ENCODE measurements at places on chromosomes 4 and X. TPM values are rescaled to one million over a fixed set of nuclear protein-coding genes. Genes with fewer than 3 reads are reported as not detected.

GRCh38 chrX:41332408-41333002 is 1.5 kb upstream of the DDX3X start:
- no peak for DNase-seq

GRCh38 chr4:33998291-33998690 is 2246.0 kb downstream of the ARAP2 start:
- DNase-seq, result no peak

DNA sequence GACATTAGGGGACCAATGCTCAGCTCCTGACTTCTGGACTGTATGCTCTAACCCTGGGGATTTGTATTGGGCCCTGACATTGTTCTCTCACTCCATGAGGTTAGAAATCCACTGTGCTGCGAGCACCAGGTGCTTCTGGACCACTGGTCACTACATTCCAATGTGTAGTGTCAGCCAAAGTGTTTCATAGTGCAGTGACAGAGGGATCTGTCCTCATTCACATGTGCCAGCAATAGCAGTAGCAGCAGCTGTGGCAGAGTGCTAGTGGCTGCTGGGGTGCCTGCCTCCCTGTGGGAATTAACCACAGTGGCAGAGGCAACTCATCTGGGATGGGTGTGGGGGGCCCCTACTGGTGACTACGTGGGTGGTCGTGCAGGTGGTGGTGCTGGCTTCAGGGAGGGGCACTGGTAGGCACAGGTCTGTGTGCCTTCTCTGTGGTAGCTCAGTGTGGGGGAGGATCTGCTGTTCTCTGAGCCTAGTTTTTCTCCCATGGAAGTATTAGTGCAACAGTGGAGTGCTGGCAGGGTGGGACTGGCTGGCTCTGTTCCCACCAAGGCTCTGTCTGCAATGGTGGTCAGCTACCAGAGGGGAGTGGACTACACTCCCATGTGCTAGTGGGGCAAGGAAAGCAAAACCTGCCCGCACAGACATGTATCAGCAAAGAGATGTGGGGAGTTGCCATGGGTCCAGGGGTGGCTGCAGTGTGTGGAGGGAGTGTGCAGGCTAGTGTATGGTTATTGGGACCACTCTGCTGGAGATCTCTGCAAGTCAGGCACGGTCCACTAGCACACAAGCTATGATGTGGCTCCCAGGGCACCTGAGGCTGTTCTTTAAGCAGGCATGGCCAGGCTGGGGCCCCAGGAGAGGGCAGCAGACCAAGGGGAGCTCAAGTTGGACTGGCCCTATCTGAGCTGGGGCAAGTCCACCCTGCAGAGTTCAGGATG is 78.5 kb downstream of the SCLT1 start:
- no peak for DNase-seq

- no peak for DNase-seq
These were observed 48.6 kb downstream of the CDS1 start for GRCh38 chr4:84631573-84631972.

GRCh38 chrX:115609621-115610020 is 48.6 kb downstream of the PLS3 start:
- no peak for DNase-seq

- DNase-seq, result no peak
These were observed 4.1 kb downstream of the POF1B start for GRCh38 chrX:85375333-85375738.

- DNase-seq, result no peak
These were observed 1005.5 kb downstream of the ARAP2 start for GRCh38 chr4:35238793-35239192.

GRCh38 chrX:55160685-55161552 is 59.2 kb upstream of the PAGE5 start:
- peak; percentile 71 for DNase-seq

- no peak for DNase-seq
These were observed 67.7 kb downstream of the RWDD4 start for GRCh38 chr4:183591301-183591700.

- DNase-seq, result no peak
These were observed 459.0 kb downstream of the PDGFC start for GRCh38 chr4:156512622-156513021.

DNA sequence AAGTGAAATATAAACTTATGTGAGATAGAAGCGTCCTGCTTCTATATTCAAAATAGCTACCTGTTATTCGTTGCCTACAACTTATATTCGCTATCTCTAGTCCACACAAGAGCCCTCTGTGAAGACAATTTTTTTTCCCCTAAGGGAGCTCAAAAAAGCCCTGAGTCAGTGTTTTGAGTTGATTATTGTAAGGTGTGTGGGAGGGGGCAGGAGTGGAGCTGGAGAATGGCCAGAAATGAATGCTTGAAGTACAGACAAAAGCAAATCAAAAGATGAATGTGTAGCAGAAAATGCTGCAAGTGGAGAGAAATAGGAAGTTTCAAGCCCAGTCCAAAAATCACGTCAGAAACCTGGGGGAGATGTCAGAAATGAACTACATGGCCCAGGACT is 655.0 kb upstream of the LCORL start:
- DNase-seq, result no peak

DNA sequence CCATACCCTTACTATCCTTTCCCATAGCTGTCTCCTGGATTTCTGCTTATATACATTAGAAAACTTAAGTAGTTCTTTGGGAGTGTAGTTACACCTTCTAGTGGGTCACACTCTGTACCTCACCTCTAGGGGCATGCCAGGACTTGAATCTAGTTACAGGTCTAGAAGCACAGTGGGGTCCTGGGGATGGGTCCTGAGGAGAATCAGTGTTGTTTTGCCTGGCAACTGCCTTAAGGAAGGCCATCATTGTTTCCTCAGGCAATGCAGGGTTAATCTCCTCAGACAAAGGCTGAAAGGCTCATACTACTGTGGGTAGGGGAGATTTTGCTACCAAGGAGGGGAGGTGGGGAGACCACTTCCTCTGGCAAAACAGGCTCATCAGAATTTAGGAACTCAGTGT is 750.3 kb downstream of the FAT4 start:
- no peak for DNase-seq

GRCh38 chr4:112589206-112589605 is 47.5 kb downstream of the ZGRF1 start:
- DNase-seq, result no peak

- DNase-seq, result no peak
These were observed 400.3 kb upstream of the CT83 start for GRCh38 chrX:116863029-116863428.

DNA sequence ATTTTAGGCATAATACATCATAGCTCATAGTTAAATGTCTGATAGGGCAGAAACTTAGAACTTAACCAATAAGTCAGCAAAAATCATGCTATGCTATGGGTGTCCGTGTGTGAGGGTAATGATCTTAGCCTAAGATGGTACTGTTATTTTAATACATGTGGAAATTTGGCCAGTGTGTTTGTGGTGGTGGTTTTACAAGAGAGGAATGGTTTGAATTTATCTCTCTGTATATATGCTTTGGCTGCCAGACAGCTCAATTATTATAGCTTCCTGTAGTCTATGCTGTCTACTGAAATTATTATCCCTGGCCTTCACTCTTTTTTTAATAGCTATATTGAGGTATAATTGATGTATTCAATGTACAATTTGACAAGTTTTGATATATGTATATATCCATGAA is 21.3 kb downstream of the ZNF330 start:
- DNase-seq, result no peak

DNA sequence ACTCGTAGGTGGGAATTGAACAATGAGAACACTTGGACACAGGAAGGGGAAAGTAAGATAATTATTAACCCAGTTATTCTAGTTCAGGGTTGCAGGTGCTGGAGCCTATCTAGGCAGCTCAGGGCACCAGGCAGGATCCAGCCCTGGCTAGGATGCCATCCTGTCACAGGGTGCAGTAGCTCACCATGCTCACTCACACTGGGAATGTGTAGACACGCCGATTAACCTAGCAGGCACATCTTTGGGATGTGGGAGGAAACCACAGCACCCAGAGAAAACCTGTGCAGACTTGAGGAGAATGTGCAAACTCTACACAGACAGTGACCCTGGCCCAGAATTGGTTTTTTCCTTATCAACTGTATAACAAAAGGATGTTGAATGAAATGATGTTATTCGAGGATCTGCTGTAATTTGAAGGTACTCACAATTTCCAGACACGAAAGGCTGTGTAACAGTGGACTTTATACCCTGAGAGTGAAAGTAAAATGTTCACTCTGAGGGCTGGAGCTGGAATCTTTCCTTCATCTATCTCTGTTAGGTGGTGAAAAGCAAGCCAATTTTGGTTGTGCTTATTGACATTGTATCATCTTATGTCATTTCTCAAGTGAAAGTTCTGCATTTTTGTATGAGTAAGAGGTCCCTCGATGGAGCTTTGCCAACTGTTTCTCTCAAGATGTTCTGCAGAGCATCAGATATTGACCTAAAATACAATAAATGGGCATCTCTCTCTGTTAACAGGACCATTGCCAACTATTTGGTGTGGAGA is 78.8 kb downstream of the PHEX start:
- DNase-seq, result no peak

DNA sequence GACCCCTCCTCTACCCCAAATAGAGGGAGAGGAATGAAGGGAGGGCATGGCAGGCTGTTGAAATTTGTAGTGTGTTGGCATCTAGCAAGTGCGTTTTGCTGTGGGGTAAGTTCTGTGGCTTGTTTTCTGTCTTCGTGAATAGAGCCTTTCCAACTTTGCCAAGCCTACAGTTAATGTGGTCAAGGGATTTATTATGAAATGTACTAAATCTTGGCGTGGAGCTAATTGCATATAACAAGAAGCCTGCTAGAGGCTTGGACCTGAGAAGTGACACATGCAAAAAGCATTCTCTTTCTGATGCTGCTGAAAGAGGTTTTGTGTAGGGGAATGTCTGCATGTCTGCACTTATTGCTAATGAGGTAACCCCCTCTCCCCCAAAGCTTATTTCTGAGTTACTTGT is 132.2 kb downstream of the BMPR1B start:
- DNase-seq, result no peak

- DNase-seq, result no peak
These were observed 2390.9 kb downstream of the PCDH7 start for GRCh38 chr4:33111117-33111516.

- DNase-seq, result no peak
These were observed 127.8 kb downstream of the TET2 start for GRCh38 chr4:105274504-105274903.

DNA sequence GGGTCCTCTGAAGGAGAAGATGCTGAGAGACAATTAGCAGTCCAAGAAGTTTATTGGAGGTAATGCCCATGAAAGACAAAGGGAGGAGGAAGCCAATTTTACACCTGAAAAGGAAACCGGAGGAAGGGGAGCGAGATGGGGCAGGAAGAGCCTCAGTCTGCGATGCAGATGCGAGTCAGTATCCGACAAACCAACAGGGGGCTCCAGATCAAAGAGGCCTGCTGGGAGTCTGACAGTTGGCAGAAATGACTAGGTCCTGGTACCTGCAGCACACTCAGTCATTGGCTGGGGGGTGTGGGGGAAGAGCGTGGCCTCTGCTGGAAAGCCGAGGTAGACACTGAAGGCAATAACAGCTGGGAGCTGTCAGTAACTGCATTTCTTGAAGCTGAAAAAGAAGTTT is 231.1 kb upstream of the CENPE start:
- DNase-seq, result no peak

GRCh38 chrX:44915361-44915868 is 42.4 kb downstream of the KDM6A start:
- no peak for DNase-seq

GRCh38 chr4:1234811-1235292 is 14.1 kb downstream of the CTBP1 start:
- DNase-seq, result no peak

DNA sequence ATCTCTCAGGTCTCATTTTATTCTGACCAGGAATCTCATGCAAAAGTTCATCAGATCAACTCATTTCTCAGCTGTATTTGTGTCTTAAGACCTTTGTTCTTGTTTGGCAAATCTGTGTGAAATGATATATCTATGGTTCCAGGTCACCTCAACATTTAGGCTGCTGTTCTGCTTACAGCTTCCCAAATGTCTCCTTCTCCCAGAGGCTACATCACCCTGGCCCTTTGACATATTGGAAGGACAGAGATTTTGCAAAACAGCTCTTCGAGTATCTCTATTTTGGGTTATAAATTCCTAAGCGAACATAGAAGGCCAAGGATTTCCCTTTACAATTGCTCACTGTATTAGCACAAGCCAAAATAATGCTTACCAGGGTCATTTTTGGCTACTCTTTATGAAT is 57.5 kb upstream of the GIMD1 start:
- DNase-seq, result no peak

- DNase-seq, result no peak
These were observed 15.0 kb downstream of the BTK start for GRCh38 chrX:101370888-101371504.

GRCh38 chrX:15151267-15152186 is 118.4 kb downstream of the ASB9 start:
- DNase-seq, result no peak

DNA sequence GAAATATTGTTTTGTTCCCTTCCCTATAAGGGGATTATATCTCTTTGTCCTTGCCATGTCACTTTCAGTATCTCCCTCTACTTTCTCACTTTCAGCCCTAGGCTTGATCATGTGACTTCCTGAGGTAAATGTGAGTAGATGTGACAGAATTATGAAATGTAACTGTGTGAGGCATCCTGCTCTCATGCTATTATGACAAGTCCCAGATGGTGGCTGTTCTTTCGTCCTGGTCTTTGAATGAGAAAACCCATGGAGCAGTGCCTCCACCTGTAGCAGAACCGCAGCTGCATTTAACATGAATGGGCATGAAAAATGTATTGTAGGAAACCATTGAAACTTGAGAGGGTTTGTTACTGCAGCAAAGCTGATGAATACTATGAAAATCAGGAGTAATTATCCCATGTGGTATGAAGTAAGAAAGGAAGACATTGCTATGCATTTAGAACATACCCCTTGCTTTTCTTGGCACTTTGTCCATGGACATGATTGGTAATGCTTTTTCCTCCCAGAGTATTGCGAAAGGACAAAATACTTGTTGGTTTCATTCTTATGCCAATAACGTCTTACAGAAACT is 202.2 kb upstream of the GPRIN3 start:
- no peak for DNase-seq

- DNase-seq, result no peak
These were observed 291.0 kb downstream of the LDB2 start for GRCh38 chr4:16607241-16608066.

HAND2 gene
- 1.9 TPM for total RNA-seq

N4BP2 gene
- total RNA-seq, result 6.9 TPM

KCND1 gene
- 4.4 TPM for total RNA-seq

KLF8 gene
- 23.7 TPM for total RNA-seq

GPM6B gene
- 251 TPM for total RNA-seq

CNKSR2 gene
- total RNA-seq, result 83.9 TPM

RTL9 gene
- total RNA-seq, result not detected

TTC29 gene
- total RNA-seq, result not detected

IL13RA2 gene
- total RNA-seq, result not detected

CCDC149 gene
- total RNA-seq, result 31.2 TPM

AMTN gene
- not detected for total RNA-seq

PJA1 gene
- 45.0 TPM for total RNA-seq

Data from tibial nerve (tissue), 4 donors.